ENCODE measurements at places on chromosomes 6 and 20.

- DNase-seq: no peak
These were observed 622.8 kb upstream of the EPHA7 start for GRCh38 chr6:94041945-94042709.

GRCh38 chr6:137870744-137871247 lies 3.7 kb downstream of the TNFAIP3 start:
- DNase-seq: peak; percentile 66

- DNase-seq: no peak
These were observed 10.9 kb upstream of the ZBTB2 start for GRCh38 chr6:151402228-151402627.

- no peak for DNase-seq
These were observed 275.9 kb downstream of the FOXC1 start for GRCh38 chr6:1885576-1886011.

- DNase-seq: no peak
These were observed 309.9 kb downstream of the BMP7 start for GRCh38 chr20:56956534-56956933.

DNA sequence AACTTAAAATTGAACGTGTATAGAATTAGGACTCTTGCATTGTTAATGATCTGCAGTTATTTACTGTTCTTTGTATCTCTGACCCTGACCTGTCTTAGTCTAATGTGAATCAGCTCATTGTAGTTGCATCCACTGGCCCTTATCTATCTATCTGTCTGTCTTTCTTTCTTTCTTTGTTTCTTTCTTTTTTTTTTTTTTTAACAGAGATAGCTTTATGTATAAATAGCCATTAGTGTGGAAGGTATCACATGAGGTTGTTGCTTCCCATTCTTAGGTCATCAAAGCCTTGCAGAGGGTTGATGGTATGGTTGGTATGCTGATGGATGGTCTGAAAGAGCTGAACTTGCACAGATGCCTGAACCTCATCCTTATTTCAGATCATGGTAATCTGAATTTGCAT lies 59.9 kb downstream of the ENPP1 start:
- DNase-seq: no peak

DNA sequence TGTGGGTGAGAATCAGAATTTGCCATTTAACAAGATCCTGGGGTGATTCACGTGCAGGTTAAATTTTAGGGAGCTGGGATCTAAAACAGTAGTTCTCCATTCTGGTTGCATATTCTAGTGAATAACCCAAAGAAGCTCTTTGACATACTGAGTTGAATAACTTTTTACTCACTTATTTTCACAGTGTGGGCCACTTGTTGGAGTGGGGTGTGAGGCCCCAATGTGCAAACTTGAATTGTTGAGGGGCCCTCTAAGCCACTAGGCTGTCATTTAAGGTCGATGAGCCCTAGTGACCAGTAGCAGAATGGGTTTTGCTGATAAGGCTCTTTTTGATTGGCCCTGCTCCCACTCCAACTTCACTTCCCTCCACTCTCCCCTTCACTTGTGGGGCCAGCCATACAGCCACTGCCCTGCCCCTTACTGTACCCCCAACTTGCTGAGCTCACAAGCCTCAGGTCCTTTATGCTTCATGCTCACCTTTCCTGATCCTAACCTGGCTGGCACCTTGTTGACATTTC lies 33.6 kb upstream of the RIPOR2 start:
- DNase-seq: no peak

GRCh38 chr20:33945391-33946081 lies 48.2 kb upstream of the RALY start:
- DNase-seq: no peak

DNA sequence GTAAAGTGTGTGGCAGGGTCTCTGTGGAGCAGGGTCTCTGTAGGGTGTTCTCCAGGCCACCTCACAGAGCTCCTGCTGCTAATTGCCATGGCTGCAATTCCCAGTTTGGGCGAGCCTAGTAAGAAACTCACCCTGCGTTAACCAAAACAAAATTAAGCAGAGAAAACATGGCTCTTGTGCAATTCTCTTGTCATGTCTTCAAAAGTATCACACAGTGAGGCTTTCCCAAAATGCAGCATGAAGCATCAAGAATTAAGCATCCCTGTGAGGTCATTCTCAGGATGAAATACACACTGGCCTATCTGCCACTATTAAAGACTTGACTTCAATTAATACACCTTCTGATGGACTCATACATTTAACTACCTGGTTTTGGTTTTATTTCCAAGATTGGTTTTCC lies 72.8 kb downstream of the KIF13A start:
- no peak for DNase-seq

GRCh38 chr6:37205175-37205996 lies 35.4 kb downstream of the PIM1 start:
- peak; percentile 61 for DNase-seq

GRCh38 chr20:10982692-10983091 lies 308.9 kb upstream of the JAG1 start:
- DNase-seq: no peak

GRCh38 chr20:33667245-33667675 lies 517 bp downstream of the ACTL10 start:
- DNase-seq: peak; percentile 61

Data from stimulated activated CD8-positive, alpha-beta memory T cell treated with anti-CD3 and anti-CD28 coated beads, Interleukin-4, amount 100 ng/mL, for 48 hours (primary cell).